ENCODE measurements at places on chromosomes 1 and 21. TPM values are rescaled to one million over a fixed set of nuclear protein-coding genes. Genes with fewer than 3 reads are reported as not detected.

Gene PCP4
- not detected for total RNA-seq

Gene CFHR5
- not detected for total RNA-seq

Gene KPRP
- total RNA-seq: not detected

Gene RPTN
- total RNA-seq: not detected

Gene ADAMTS1
- total RNA-seq: 15.6 TPM

Gene ATP1A4
- total RNA-seq: not detected

Gene GPR3
- total RNA-seq: 2.8 TPM

Gene GRHL3
- total RNA-seq: not detected

Gene JTB
- total RNA-seq: 249 TPM

Gene F11R
- 19.7 TPM for total RNA-seq

Gene LCE1E
- not detected for total RNA-seq

Gene FASLG
- total RNA-seq: not detected

Gene CFAP298
- 21.8 TPM for total RNA-seq

Gene ADPRS
- total RNA-seq: 57.4 TPM

Gene HPDL
- 1.3 TPM for total RNA-seq

Gene MNDA
- not detected for total RNA-seq

Gene AGBL4
- total RNA-seq: not detected

Gene TMEM200B
- 21.1 TPM for total RNA-seq

Gene SLC37A1
- 2.0 TPM for total RNA-seq

Gene APOBEC4
- total RNA-seq: not detected

Gene SLAMF6
- not detected for total RNA-seq

Gene FCGR1A
- total RNA-seq: not detected

Gene CDC20
- total RNA-seq: 117 TPM

Gene PCAT6
- total RNA-seq: 0.65 TPM

Gene DMRTB1
- not detected for total RNA-seq

Gene TRIM63
- not detected for total RNA-seq

Gene ZP4
- total RNA-seq: not detected

Gene DMRTA2
- under 0.01 TPM for total RNA-seq
